NCI-H510A treated with DMSO at 0.1 percent for 48 hours (cell line): ENCODE measurements at places on chromosomes 2 and 18.
A peak's percentile ranks its signal among the peaks of the same experiment; 100 is the strongest.

GRCh38 chr2:29082804-29083495 lies 8.6 kb upstream of the PCARE start:
- no peak for DNase-seq

DNA sequence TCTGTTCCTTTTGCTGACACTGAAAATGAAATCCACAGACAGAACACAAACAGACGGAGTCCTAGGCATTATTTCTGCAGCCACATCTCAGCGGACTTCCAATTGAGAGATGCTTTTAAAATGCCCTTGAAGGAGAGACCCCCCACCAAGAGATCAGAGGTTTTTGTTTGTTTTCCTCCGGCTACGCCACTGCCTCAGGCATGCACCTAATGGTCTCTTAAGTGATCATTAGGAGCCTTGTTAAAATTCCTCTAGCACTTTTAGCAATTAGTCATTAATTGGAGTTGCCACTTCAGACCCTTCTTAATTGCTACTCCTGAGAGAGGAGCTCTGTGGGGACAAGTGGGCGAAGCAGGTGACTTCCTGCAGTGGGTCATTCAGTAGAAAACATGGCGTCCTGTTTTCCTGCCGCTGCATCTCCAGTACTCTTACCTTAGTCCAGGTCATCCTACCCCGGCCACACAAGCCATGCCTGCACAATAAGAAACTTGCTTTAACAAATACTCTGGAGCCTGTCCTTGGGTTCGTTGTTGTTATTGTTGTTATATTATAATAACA lies 257.7 kb upstream of the CHAC2 start:
- DNase-seq: no peak

- DNase-seq: no peak
Observed at GRCh38 chr18:43642727-43643330, 365.5 kb upstream of the SYT4 start.

DNA sequence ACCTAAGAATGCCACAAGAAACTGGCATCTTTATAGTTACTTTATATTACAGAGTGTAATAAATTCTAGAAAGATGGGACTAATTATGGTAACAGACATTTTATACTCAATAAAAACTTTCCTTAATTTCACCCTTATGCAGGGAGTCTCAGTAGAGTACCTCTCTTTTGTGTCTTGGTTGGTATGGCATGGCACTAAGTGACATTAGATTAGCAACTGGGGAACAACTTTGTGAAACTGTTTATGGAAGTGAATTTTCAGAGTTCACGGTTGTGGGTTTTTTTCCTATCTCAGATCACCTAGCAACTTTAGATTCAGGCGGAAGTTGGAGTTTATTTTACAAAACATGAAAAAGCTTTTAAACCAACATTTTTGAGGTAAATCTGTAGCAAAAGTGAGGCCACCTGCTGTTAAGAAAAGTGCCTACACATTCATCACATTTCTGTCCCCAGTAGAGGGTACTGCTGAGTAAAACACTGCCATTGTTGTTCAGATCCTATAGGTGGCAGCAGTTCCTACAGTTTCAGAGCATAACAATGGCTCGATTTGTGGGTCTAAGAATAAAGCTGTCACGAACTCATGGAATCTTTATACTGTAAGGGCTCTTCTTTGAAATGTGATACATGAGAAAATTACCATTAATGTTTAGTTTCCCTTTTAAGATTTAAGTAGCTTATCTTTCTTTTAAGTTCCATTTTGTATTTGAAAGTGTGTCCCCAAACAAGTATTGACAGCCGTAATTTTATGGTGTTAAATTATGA lies 117.6 kb downstream of the CAMKMT start:
- DNase-seq: peak; percentile 95

DNA sequence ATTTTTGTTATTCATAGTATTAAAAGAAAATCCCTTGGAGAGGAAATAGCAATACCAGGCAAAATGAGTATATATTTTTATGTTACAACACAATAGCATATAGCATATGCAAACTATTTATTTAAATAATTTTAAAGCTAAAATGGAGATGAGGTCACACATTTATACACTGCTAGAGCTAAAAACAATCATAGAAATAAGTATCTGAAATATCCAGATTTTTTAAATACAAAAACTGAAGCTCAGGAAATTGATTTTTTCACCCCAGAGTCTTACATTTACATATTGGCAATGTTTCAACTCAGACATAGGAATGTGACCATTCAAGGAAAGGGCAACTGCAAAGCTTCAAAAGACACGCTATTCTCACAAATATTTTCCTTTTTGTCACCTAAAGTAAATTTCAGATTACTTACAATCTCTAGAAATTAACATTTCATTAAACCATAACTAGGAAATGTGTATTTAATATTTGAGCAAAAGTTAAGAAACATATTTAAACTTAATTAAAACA lies 8.9 kb downstream of the TFPI start:
- no peak for DNase-seq

- DNase-seq: no peak
Observed at GRCh38 chr2:103868396-103868795, 985.5 kb upstream of the POU3F3 start.

DNA sequence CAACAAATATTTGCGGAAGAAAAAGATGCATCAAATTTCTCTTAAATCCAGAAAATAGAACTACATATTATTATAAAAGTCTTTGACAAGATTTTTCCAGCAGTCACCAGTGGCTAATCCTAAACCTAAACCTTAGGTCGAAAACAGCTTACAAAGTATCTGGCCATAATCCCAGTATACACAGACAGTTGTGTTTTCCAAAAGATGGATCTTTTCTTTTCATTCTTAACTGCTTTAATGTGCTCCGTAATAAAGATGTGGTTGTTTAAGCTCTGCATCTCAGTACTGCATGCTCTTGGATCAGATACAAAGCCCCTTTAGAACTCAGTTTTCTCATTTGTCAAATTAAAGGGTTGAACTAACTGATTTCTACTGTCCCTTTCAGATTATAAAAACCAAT lies 247.8 kb downstream of the TXNL1 start:
- DNase-seq: no peak

- DNase-seq: no peak
Observed at GRCh38 chr2:106065983-106066820, 127.9 kb downstream of the UXS1 start.

DNA sequence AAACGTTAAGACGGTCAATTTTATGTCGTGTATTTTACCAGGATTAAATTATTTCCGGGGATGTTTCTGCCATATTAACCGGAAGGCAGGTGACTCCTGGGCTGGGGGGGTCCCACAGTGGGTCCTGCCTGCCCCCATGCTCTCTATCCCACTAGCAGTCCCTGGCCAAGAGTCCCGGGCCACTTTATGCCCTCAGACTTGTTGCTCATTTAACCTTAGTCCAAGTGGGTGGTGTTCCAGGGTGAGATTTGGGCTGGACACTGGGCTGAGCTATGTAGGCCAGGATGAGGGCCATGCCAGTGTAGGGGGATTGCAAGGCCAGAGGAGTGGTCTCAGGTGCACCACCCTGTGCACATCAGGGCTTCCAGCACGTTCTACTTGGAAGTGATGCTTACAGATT lies 24.1 kb downstream of the TWIST2 start:
- DNase-seq: no peak

DNA sequence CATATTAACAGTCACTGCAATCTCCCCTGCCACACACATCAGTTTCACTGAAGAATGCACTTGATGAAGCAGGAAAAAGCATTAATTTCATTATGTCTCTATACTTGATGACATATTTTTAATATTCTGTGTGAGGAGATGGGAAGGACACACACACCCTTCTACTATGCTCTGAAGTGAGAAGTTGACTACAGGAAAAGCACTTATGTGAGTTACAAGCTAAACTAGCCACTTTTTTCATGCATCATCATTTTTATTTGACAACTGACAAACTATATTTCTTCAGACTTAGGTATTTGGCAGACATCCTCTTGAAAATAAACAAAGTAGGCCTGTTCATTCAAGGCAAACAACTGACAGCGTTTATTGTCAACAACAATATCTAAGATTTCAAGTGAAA lies 150.4 kb upstream of the ID2 start:
- DNase-seq: no peak

DNA sequence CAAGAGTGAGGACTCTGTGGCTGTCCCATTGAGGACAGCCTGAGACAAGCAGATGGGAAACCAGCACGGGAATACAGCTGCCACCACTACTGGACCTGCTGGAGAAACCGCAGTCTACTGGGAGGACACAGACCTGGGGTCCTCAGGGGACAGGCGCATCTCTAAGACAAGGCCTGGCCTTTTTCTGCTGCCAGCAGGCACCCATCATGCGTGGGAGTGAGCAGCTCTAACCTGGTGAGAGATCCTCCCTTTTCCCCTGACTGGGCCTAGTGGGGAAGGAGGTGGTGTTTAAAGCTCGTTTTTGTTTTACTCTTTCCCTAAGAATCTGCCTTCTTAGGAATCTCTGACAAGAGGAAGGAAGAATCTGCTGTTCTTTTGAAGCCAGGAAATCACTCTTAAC lies 36.6 kb downstream of the CYRIA start:
- DNase-seq: no peak

- DNase-seq: no peak
Observed at GRCh38 chr2:218017211-218018053, 14.6 kb upstream of the TNS1 start.

DNA sequence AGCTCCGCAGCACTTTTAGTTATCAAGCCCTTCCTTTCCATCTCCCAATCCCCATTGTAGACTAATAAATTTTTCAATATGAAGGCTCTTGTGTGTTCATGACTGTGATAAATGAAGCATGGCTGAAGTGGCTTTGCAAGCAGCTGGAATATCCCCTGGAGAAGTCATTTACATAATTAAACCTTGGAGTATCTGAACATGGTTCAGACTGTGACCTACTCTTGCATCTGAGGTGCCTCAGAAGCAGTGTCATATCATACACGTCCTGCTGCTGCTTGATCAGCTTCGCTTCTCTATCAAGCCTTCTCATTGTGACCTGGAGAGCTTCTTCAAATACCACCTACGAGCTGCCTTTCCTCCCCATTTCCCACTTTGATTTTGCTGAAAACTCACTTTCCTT lies 48.4 kb upstream of the ZNF397 start:
- peak; percentile 99 for DNase-seq

DNA sequence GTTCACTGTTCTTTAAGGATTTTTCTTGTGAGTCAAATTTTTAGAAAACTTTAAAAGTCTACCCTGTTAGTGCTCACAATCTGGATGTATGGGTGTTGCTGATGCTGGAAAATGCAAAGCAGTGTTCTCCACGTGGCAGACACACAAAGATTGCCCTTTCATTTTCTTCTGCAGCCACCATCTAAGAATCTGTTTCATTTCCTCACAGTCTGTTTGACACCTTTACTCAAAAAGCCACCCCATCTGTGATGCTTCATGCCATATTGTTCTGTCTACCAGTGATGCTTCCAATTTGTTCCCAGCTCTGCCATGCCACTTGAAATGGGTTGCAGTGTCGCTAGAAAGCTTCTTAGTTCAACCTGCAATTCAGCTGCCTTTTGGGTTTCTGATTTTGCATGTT lies 464.2 kb upstream of the UBE2E3 start:
- no peak for DNase-seq

- peak; percentile 34 for DNase-seq
Observed at GRCh38 chr2:99488539-99489062, 1.2 kb downstream of the REV1 start.

GRCh38 chr18:3538456-3538855 lies 88.5 kb downstream of the TGIF1 start:
- no peak for DNase-seq

DNA sequence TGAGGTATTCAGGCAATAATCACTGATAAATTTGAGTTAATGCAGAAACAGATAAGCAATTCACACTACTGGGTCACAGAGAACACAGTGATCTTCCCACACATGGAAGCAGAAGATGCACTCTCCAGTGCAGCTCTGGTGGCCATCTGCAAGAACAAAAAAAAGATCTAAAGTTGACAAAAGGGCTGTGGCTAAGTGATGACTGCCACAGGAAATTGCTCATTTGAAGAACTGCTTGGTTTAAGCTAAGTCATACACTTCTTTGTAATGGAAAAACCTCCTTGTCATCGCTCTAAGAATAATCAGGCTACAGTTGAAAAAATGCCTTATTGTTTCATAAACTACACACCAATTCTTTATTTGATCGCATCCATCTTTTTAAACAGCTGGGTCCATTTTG lies 115.1 kb downstream of the DTNB start:
- no peak for DNase-seq

DNA sequence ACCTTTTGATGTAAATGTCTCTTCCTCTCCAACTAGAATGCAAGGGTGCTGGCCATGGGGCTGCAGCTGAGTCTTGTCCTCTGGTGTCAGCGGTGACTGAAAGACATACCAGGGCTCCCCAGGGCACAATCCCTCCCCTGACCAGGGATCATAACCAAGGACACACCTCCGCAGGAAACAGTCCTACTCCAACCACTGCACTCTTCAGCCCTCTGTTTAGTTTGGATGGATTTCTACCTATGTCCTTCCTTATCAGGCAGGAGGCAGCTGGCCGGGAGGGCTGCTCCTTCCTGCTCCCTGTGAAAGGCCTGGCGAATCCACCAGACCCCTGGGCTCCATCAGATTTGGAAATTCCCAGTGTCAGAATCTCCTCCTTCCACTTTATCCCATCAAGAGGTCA lies 185.2 kb upstream of the ID2 start:
- no peak for DNase-seq

- DNase-seq: no peak
Observed at GRCh38 chr2:39050109-39050508, 70.7 kb downstream of the SOS1 start.

- peak; percentile 61 for DNase-seq
Observed at GRCh38 chr2:240983361-240983995, 14.9 kb upstream of the SNED1 start.

DNA sequence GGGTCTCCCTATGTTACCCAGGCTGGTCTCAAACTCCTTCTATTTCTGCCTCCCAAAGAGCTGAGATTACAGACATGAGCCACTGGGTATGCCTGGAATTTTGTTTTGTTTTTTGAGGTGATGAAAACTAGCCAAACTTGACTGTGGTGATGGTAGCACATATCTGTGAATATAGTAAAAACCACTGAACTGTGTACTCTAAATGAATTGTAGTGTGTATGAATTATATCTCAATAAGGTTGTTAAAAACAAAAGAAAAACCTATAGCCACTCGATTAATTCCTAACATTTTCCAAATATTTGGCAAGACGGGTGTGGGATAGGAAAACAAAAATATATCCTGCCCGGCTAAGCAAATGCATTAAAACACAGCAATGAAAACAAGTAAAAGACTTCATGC lies 1302.3 kb upstream of the CHAC2 start:
- DNase-seq: no peak

- DNase-seq: no peak
Observed at GRCh38 chr2:75356865-75357264, 157.5 kb upstream of the TACR1 start.

DNA sequence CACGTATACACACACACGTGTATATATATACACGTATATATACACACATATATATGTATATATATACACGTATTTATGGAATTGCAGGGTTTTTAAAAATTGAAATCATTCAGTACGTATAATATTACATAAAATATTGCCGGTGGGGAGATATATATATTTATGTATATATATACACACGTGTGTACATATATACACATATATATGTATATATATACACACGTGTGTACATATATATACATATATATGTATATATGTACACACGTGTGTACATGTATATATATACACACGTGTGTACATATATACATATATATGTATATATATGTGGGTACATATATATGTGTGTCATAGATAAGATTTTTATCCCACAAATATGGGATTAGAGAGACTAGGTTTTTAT lies 5.4 kb downstream of the FBXO11 start:
- DNase-seq: no peak

GRCh38 chr2:20175267-20175666 lies 49.7 kb downstream of the SDC1 start:
- no peak for DNase-seq

- no peak for DNase-seq
Observed at GRCh38 chr2:241771286-241772062, 5.1 kb upstream of the GAL3ST2 start.

GRCh38 chr2:178426388-178426787 lies 24.6 kb downstream of the PRKRA start:
- DNase-seq: no peak
